CD4-positive, alpha-beta memory T cell (primary cell): ENCODE measurements at places on chromosomes 11 and 22. TPM values are rescaled to one million over a fixed set of nuclear protein-coding genes. Genes with fewer than 3 reads are reported as not detected.
A peak's percentile ranks its signal among the peaks of the same experiment; 100 is the strongest.

- DNase-seq, result no peak
These were observed 53.6 kb downstream of the SGSM1 start for GRCh38 chr22:24859587-24859986.

DNA sequence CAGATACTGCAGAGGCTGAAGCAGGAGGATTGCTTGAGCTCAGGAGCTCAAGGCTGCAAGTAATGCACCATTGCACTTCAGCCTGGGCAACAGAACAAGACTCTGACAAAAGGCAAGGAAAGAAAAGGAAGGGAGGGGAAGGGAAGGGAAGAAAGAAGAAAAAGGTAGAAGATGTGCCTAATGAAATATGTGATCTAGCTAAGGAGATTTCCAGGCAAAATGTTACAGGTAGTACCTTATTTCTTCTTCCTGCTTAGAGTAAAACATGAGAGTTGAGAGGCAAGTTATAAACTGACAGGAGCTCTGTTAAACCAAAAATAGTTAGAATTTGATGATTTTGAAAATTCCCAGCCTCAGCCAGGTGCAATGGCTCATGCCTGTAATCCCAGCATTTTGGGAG lies 4.7 kb upstream of the PELI3 start:
- no peak for DNase-seq

Gene CWF19L2
- 38.8 TPM for total RNA-seq

Gene MRGPRX4
- total RNA-seq, result not detected

- no peak for DNase-seq
These were observed 86.8 kb downstream of the NECTIN1 start for GRCh38 chr11:119641983-119642745.

Gene KDM4E
- not detected for total RNA-seq

GRCh38 chr11:65053827-65054508 lies 4.4 kb downstream of the NAALADL1 start:
- DNase-seq, result peak; percentile 24

DNA sequence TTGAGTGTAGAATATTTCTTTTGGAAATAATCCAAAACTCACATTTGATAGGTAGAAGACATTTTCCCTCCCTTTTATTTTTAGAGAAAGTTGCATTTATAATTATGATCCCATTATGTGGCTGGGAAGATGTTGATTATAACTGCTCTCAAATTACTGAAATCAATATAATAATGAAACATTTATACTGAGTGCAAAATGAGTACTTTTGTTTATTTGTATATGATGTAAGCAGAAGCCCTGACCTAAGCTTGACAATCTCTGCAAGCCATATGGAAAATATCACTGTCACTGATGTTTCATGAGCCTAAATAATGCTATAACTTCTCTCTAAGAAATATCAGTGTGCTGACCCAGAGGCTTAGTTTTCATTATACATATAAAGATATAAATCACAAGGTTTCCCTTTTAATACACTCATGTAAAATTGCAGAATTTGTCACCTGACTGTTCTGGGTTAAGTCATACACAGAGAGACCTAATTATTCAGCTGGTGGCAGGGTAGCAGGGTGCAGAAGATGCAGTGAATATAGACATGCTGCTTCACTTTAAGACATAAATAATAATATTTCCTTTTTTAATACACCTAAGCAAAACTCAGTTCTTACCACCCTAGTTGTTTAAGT lies 99.2 kb downstream of the BBOX1 start:
- DNase-seq, result no peak

GRCh38 chr11:125892071-125892470 lies 4.6 kb downstream of the HYLS1 start:
- DNase-seq, result no peak

DNA sequence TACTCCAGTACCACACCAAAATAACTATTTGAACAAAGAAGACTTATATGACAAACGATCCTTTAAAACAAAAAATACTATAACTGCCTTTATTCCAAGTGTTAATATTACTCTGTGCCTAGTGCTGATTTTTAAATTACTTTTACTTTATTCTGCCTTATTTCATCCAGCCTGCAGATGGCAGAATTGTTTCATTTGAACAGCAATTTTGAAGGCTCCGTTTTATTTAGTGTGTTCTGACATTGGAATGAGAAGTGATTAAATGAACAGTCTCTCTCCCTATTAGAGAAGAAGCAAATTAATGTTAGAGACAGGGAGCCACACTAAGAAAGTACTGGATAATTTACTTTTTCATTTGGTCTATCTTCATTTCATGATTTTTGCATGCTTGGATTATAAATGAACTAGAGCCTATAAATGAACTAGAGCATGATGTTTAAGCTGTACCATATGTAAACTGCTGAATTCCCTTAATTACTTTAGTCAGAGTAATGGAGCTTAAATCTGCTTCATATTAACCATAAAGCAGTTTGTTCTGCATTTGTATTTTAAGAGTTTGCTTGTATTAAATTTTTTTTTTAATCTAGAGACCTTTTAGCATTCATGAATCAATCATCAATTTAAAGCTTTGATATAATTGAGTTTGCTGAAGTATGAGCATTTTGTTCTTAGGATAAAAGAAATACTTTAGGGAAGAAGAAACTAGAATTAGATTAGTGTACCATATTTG lies 9.8 kb downstream of the PDHX start:
- DNase-seq, result peak; percentile 54

DNA sequence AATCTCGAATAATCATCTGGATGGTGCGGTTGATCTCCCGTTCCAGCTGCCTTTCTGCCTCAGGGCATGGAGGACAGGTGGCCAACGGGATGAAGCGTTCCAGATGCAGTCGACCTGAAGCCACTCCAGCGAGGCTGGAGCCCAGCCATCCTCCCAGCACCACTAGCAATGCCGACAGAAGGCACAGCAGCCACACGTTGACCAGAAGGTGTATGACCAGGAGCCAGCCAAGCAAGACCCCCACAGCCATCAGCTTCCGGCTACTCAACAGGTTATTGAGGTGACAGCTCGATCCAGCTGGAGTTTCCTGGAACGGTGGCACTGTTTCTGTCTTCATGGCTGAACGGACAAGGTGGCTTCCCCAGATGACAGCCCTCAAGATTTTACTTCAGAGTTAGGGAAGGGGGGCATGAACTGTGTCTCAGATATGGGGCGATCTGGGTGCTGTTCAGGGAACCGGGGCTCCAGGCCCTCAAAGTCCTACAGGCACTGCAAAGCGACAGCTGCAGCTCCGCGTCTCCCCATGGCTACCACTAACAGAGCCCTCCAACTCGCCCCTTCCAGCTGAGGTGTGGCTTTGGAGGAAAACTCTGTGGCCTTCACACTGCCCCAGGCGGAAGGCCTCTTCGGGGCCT lies 559 bp downstream of the SNX19 start:
- DNase-seq, result no peak

DNA sequence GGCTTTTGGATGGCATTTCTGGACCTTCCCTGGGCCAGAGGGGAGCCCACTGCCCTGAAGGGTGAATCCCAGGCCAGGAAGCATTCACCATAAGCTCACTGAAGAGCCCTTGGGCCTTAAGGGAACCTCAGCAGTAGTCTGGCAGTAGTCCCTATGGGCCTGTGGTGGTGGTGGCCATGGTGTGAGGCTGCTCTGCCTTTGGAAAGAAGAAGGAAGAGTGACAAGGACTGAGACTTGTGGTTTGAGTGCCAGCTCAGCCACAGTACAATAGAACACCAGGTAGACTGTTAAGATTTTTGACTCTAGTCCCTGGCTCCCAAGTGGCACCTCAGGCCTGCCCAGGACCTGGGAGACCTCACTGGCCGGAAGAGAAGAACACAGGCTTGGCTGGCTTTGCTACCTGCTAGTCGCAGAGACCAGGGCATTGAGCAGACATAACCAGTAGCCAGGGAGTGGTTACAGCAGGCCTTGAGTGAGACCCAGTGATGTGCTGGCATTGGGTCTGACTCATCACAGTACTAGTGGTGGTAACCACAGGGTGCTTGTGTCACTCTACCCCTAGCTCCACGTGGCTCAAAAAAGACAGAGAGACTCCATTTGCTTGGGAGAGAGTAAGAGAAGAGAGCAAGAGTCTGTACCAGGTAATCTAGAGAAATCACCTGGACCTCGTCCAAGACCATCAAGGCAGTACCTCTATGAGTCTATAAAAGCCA lies 259.8 kb upstream of the BLID start:
- DNase-seq, result no peak

GRCh38 chr11:38009932-38010331 lies 1411.9 kb upstream of the RAG2 start:
- no peak for DNase-seq

DNA sequence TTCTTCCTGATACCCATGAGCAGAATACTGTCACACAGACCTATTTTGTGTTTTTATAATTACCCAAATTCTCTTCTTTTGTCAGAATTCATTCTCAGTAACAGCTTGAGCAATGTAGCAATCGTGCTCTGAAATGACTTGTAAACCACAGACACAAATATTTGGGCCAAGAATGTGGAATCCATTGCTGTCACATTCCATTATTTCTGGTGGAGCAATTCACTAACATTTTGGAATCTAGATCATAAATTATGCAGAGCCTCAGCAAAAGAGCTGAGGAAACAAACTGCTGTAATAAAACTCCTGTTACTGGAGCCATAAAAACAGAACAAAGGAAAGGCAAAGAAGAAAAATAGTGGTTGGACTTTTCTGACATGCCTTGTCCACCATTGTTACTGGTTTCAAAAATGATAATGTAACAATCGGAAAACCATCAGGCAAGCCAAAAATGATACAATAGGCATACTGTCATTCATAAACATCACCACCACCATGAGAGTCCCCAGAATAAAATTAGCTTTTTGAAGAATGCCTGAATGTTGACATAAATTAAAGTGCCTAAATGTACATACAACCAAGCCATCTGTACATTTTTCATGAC lies 223.4 kb upstream of the PITPNB start:
- DNase-seq, result no peak

- no peak for DNase-seq
These were observed 13.3 kb downstream of the CREB3L1 start for GRCh38 chr11:46290598-46291309.

Gene LRRC74B
- total RNA-seq, result not detected

Gene TMPRSS6
- 0.61 TPM for total RNA-seq

DNA sequence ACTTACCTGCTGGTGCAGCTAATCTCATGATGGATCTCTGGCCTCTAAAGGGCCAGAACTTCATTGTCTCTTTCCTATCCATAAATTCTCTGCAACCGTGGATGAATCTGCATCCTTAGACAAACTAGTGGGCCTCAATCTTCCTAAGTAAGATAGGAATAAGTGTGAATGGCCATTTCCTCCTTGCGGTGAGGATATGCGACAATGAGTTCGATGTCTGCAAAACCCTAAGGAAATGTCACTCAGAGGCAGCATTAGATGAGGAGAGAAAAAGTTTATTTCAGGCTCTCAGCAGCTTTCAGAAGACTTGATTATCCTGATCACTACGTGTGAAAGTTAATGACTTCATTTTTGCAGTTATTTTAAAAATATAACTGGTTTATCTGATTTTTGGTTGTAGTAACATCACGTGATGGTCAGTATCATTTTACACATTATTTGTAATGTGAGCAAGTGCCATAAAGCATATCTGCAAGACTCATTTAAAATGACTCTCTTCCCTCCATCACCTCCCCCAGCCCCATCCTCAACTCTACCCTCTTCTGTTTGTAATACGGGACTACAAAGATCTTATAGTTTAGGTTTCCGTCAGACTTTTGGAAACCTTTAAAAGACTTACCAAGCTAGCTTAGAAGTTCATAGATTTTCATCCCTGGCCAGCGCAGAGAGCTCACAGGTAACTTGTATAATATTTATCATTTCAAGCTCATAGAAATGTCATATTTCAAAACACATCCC lies 10.2 kb downstream of the GRAP2 start:
- DNase-seq, result no peak

DNA sequence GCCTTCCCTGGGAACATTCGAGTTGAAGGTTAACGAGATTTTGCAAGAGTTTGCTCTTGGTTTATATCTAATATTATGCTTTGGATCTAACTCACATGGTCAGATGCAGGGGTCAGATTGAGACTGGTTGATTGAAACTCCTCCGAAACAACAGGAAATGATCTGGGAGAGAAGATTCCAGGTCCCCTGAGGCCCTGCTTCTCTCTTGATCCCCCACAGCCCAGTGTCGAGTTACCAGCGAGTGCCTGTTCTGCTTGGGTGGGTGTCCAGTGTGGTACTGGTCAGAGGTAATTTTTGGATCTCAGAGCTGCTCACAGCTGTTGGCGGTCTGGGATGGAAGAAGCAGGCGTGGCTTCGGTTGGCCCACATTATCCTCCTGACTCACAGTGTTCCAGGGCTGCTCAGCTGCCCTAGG lies 9.2 kb downstream of the FBLN1 start:
- no peak for DNase-seq

DNA sequence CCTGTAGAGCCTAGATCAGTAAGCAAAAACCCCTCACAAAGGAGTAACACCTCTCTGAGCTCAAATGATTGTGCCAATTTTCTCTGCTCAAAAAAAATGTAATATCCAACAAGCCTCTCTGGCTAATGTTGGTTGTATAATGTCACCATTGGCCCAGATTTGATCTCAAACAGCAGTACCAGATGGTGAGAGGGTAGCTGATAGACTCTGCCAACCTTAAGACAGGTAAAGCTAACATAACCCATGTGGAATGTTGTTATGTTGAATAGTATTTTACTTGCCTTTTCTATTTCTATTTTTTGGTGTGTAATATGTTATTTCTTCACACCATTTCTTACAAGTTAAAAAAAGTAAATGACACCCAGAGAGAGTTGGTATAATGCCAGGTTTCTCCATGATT lies 166.7 kb upstream of the GUCY1A2 start:
- no peak for DNase-seq

Gene KRTAP5-10
- not detected for total RNA-seq

GRCh38 chr11:126624506-126624905 lies 269.0 kb downstream of the ST3GAL4 start:
- DNase-seq, result no peak

Gene PARVB
- 14.6 TPM for total RNA-seq

- no peak for DNase-seq
These were observed at the start of gene CEND1 for GRCh38 chr11:789943-790342. TSS of gene CEND1 (minus strand) at chr11:790090. CDS start at chr11:788576, 1,514 bp downstream.

DNA sequence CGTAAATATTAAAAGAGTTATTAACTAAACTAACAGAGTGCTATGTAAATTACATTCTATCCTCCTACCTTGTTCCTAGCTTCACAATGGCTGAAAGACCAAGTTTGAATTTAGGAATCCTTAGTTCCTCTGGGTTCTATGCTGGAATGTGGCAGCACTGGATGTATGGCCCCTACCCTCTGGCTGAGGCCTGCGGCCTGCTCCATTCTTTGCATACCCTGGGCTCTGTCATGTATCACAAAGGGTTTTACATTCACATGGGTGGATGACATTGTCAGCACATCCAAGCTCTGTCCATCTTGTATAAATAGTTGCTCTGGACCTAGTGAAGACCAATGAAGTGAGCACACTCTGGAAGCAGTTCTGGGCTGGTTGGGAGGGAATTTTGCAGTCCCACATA lies 54.5 kb downstream of the AASDHPPT start:
- no peak for DNase-seq

- DNase-seq, result no peak
These were observed 74.2 kb upstream of the ZBED5 start for GRCh38 chr11:10931761-10932670.

Gene AGBL2
- 7.8 TPM for total RNA-seq

DNA sequence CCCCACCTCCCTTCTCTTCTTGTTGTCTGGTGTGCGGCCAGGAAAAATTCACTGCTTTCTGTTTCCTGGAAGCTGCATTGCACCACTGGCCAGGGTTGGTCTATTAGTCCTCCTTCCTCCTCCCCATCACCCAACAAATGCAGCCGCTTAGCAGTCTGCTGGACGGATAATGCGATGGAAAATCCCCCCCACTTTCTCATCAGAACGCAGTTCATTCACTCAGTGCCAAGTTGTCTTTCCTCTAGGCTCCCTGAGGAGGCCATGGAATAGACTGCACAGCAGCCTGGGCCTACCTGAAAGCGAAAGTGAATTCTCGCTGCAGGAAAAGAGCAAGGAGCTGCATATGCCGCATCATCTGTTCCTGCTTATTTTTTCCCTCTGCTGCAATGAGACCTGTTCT lies 513.6 kb downstream of the METTL15 start:
- no peak for DNase-seq
